Foreskin keratinocyte (primary cell): ENCODE measurements at places on chromosomes 1 and 21. TPM values are rescaled to one million over a fixed set of nuclear protein-coding genes. Genes with fewer than 3 reads are reported as not detected.

The FOXJ3 gene
- total RNA-seq: 24.0 and 24.5 TPM in 2 replicates

The LSS gene
- 152 and 172 TPM in 2 replicates for total RNA-seq

The KLHDC9 gene
- total RNA-seq: 1.3 and 2.0 TPM in 2 replicates

DNA sequence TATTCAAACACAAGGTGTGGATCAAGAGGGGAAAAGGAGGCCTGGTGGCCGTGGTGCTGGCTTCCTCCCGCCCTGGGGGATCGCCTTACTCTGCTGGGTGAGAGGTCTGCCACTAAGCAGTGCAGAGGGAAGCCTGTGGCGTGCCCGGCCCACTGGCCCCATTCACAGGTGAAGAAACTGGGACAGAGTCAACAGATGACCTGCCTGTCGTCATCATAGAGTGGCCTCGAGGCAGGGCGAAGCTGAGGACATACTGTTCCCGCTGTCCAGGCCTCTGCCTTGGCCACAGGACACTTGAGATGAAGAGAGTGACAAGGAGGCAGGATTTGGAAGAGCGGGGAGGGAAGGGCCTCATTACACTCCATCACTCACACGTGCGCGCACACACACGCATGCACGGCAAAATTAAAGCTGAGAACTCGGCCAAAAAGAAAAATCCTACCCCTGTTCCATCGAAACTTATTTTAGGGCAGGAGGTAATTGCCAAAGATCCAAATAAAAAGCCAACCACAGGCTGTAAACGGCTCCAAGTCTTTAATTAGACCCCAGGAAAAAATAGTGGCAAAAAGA, 50.5 kb downstream of the CASZ1 start:
- DNase-seq: no peak

DNA sequence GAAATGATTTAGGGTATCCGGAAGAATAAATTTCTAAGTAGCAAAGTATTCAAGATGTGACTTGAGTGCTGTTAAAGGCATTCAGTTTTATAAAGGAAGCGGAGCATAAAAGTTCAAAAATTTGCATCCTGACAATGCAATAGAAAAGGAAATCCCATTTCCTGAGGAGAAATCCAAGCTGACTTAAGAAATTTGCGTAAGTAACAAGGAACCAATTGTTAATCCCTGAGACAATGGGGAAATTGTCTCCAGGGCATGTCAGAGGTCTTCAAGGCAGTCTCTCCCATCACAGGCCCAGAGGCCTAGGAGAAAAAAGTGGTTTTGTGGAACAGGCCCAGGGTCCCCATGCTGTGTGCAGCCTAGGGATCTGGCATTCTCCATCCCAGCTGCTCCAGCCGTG, 416.0 kb downstream of the PRDM2 start:
- DNase-seq: no peak

DNA sequence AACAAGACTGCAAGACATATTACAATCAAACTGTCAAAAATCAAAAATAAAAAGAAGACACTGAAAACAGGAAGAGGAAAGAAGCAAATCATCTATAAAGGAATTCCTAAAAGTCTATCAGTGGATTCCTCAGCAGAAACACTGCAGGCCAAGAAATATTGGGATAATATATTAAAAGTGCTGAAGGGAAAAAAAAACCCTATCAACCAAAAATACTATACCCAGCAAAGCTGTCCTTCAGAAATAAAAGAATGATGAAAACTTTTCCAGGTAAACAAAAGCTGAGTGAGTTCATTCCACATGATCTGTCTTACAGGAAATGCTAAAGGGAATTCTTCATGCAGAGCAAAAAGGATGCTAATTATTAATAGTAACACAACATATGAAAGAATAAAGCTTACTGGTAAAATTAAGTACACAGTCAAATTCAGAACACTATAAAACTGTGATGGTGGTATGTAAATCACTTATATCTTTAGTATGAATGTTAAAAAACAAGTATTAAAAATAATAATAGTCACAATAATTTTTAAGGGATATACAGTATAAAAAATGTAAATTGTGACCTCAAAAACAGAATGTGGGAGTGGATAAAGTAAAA, 12.9 kb upstream of the ACP6 start:
- no peak for DNase-seq

- DNase-seq: no peak
Measured at GRCh38 chr1:150271291-150271959, 1.2 kb upstream of the C1orf54 start.

DNA sequence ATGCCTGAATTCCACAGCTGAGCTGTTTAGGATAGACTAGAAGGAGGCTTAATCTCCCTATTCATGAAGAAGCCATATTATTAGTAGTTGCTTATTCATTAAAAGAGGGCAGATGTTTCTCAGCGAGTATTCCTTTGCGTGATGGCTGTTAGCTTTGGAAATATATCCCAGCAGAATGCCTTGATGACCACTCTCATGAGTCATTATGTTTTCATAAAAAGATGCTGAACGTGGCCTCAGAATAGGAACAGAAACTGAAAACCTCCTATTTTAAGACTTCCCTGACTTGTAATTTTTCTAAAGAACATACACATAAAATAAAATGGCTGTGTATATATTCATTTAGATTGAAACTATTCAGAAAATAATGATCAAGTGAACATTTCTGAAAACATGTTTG, 9.6 kb upstream of the PLA2G4A start:
- peak; percentile 13 for DNase-seq

DNA sequence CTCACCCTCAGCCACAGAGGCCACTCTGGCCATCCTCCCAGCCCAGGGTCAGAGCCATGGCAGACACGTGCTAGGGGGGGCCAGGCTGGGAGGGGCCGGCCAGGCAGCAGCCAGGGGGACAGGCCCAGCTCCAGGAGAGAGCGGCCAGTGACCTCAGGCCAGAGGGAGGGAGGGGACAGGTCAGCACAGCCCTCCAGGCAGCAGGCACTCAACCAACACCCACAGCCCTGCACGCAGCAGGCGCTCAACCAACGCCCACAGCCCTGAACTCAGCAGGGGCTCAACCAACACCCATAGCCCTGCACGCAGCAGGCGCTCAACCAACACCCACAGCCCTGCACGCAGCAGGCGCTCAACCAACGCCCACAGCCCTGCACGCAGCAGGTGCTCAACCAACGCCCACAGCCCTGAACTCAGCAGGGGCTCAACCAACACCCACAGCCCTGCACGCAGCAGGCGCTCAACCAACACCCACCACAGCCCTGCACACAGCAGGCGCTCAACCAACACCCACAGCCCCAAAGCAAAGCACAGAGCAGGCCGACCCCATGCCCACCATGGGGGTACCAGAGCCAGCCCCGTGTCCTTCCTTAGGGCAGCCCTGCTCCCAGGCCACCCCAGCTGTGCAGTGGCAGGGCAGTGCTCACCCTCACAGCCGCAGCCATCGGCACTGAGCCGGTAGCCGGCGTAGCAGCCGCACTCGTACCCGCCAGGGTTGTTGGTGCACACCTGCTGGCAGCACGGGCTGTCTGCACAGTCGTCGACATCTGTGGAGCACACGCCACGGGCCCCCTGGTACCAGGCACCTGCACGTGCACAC, 55.9 kb downstream of the ARHGEF16 start:
- DNase-seq: no peak

GRCh38 chr21:44869781-44870747, 3.4 kb downstream of the PTTG1IP start:
- peak; percentile 69 for DNase-seq

DNA sequence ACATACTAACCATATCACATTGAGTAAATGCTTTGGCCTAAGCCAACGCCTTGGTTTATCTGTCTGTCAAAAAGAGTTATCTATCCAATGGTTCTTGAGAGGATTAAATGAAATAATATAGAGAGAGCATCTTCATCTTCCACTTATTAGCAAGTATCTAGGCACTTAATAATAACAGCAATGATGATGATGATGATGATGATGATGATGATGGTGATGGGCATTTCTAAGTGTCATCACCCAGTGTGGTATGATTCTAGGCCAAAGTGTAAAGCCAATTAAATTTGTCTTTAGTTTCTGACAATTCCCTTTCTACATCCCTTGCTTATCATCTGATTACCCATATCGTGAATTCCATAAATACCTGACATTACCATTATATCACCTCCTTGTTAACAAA, 65.7 kb upstream of the LRRC53 start:
- no peak for DNase-seq

DNA sequence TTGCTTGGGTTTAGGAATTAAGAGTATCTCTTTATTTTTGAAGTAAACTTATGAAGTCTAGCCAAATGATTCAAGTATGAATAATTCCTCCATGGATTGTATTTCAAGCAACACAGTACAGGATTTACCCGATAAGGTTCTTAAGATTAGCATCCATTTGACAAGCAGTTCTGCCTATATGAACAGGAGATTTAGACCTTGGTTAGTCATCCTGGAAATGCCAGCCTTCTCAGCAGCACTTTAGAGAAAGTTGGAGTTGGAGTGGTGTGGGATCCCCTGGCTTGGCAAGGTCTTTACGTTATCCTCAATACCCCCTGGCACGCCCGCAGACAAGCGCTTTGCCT, 1.6 kb downstream of the BCAR3 start:
- DNase-seq: peak; percentile 48

DNA sequence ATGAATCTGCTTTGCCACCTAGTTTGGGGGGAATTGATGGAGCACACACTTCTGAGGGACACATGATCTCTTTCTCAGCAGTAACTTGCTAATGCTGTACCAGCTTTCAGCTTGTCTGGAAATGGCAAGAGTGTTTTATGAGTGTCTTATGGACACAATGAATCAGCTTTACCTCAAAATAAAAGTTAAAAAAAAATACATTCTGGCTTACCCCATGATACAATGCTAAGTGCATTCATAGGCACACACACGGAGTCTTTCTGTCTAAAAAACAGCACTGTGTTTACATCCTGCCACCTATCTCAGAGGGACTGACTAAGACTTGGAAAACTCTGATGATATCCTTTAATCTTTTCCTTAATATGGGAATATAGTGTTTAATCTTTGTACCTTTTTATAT, 455.5 kb upstream of the ADAMTS5 start:
- no peak for DNase-seq

- DNase-seq: peak; percentile 99
Measured at GRCh38 chr1:94621395-94621794, 79.8 kb upstream of the F3 start.
